NCI-H2029 treated with DMSO at 0.1 percent for 48 hours (cell line): ENCODE measurements at places on chromosomes 3 and 15.

- no peak for DNase-seq
Measured at GRCh38 chr3:151062611-151063010, 22.9 kb upstream of the MED12L start.

DNA sequence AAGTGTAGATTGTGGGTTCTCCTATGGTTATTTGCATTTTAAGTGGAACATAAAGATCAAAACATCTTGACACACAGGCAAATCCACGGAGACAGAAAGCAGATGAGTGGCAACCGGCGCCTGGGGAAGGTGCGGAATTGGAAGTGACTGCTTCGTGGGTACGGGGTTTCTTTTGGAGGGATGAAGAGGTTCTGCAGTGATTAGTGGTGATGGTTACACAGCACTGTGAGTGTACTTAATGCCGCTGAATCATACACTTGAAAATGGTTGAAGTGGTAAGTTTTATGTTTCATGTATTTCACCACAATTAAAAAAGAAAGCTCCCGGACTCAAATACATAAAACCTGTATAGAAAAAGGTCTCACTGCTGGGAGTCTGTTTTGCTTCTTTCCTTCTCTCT lies 18.5 kb upstream of the VPS33B start:
- DNase-seq = peak; percentile 4

DNA sequence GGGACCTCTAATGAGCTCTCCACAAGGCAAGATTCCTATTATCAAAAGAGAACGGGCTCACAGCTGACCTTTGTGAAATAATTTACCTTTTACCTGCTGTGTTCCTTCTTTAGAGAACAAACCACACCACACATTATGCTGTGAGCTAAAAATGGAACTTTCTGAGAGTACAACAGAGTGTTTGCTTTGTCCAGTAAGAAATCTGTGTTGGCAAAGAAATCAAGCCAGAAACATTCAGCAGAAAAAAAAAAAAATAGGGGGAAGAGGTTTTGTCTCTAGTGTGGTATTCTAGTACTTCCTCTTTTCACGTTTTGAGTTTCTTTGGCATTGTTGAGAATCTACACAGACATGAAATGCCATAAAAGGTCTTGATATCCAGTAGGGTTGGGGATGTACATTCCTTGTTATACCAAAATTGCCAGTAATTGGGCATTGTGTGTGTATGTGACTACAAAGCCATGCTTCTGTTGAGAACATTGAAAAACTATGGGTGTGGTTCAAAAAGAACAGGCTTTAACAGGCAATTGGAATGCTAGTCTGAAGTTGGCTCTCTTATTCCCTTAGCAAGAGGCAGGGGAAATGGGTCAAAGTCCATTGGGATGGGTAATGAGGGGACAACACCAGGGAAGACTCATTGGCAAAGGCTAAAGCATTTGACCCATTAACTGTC lies 273.5 kb downstream of the NEK10 start:
- no peak for DNase-seq

DNA sequence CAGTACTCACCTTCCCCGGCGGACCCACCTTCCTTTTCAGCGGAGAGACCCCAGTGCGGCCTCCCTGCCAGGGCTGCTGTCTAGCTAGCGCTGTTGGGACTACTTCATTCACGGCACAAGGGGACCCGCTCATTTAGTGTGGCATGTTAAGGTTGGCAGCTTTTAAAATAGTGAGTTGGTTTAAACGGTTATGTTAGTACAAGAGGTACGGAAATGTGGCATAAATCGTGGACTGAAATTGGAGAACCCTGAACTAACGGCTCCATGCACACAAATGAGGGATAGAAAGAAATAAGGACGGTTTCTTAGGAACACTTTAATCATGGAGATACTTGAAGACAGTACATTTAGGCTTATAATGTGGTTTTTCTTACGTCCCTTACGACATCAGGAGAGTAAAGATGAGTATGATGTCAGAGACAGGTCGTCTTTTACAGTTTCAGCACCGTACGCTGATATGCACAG lies 752 bp downstream of the CEP63 start:
- DNase-seq = peak; percentile 55

GRCh38 chr3:45225465-45226205 lies 452 bp downstream of the TMEM158 start:
- no peak for DNase-seq

DNA sequence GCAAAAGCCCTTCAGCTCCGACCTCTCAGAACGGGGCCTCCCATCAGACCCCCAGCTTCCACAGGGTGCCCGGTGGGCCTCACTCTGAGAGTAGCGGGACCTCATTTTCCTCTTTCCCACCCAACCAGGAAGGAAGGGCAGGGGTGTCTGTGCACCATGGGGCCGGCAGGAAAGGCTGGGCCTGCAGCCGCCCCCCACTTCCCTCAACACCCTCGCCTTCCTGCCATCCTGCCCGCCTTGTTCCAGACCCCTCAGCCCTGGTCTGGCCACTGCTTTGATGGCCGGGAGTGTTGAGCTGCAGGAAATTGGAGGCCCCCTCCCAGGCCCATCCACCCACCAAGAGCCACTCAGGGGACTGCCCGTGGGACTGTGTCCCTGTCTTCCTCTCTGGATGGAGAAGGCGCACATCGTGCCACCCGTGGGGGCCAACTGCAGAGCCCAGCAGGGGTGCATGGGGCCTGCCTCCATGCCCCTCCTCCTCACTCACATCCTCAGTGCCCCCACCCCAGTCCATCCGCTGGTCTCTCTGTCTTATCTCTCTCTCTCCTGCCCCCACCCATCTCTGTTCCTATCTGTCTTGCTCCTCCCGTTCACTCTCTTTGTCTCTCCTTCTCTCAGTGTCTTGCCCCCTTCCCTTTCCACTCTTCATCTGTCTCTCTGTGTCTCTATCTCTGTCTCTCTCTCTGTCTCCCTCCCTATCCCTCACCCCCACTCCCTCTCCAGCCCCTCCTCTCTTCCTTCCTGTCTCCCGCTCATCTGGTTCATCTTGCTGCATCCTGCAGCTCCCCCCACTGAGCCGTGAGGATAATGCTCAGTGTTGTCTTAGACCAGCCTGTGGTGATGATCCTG lies 1.8 kb upstream of the PLXND1 start:
- no peak for DNase-seq

- no peak for DNase-seq
Measured at GRCh38 chr3:186886202-186886981, 43.9 kb downstream of the ADIPOQ start.

- DNase-seq = no peak
Measured at GRCh38 chr15:25930931-25931330, 67.8 kb upstream of the ATP10A start.
